Natural killer cell (primary cell): ENCODE measurements at places on chromosomes 6 and 20. TPM values are rescaled to one million over a fixed set of nuclear protein-coding genes. Genes with fewer than 3 reads are reported as not detected.

Gene APCDD1L
- total RNA-seq = not detected

Gene PPP1R3G
- total RNA-seq = not detected

Gene PROKR2
- total RNA-seq = not detected

DNA sequence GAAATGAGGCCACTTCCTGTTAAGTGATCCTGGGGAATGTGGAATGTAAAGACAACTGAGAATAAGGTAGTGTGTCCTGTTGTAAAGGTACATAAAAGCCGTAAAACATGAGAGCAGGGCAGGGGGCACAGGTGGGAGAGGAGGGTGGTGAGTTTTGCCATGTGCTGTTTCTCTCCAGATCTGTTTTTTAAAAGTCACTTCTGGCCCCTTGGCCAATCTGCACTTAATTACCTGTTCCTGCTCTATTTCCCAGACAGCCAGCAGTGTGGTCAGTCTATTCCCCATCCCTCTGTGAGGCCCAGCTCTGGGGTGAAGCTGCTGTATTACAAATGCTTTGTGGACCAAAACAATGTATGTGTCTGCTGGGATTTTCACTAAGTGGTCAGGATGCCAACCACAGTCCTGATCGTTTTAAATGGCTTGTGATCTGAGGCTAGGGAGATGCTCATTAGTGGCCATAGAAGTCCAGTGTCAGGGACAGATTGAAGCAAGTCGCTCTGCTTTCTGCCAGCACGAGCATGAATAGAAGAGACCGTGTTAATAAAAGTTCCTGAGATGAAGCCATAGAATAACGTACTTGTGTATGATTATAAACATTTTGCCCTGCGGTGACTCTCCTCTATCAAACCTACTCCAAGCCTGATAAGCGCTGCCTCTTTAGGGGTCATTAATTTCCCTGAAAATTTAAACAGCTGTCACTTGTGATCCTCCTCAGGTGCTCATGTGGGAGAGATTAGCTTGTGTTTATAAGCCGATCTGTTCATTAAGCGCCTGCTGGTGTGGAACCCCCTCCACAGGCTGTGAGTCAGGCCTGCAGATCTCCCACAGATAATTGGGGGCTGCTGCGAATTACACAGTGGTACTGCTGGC, 111.8 kb upstream of the CENPW start:
- no peaks in the 10 kb centered on the region for H3K4me1 ChIP-seq
- H3K4me3 ChIP-seq = no peak overlapping the region
- no peaks in the 10 kb centered on the region for H3K27me3 ChIP-seq
- DNase-seq = no peak
